ENCODE measurements at places on chromosomes 6 and 20. TPM values are rescaled to one million over a fixed set of nuclear protein-coding genes. Genes with fewer than 3 reads are reported as not detected.

Gene RCAN2
- 11.7 TPM for total RNA-seq

Gene PRRT1
- not detected for total RNA-seq

Gene OVOL2
- not detected for total RNA-seq

Gene GABRR1
- not detected for total RNA-seq

Gene ALDH8A1
- total RNA-seq: 1.6 TPM

Measured in myometrial cell (primary cell).